ENCODE measurements at places on chromosomes 3 and 15.
A peak's percentile ranks its signal among the peaks of the same experiment; 100 is the strongest.

- no peak for DNase-seq
Measured at GRCh38 chr15:64813075-64813474, 12.4 kb downstream of the PIF1 start.

DNA sequence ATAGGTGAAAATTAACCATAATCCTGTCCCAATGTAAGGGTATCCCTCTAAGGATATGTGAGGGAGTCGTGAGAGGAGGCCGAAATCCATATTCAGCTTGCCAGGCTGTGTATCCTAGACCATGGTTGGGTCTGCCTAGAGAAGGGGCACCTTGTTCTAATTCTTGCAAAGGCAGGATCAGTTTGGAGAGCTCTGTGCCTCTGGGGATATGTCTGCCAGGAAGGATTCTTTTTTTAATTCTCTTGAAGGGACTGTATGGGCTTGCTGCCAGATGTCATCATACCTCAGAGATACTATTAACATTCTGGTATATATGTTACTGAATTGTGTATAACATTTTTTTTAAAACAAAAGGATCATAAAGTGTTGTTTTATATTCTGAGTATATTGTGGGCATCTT, 2.4 kb downstream of the ATP1B3 start:
- DNase-seq, result peak; percentile 58

DNA sequence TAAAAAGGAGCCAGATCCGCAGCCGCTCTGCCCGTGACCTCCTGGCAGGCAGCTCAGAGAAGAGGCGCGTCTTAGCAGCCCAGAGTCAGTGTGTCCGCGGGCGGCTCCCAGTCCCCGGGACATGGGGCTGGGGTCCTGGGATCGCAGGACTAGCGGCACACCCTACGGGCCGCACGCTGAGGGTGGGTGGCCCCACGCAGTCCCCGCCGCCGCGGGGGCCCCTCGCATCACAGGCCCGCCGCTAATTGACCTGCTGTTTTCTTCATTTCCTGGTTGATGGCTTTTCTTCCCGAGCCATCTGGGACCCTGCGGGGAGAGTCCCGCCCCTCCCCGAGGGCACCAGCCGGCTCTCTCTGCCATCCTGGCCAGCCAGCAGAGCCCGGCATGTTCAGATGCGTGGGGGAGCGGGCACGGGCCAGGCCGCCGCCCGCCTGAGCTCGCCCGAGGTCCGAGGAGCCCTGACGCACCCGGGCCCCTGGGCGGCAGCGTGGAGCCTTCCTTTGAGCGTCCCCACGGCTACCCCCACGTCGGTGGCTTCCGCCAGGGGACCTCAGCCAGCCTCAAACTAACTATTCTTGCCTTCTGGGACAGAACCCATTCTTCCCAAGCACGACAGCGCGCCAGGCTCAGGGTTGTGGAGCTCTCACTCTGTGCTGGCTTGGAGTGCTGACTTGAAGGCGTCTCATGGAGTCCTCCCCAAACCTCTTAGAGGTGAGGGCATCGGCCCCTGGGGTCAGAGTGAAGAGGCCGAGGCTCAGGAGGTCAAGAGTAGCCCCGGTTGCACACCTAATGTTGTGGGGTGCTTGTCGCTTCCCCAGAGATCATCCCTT, 34.6 kb upstream of the CACNA2D3 start:
- peak; percentile 64 for DNase-seq

DNA sequence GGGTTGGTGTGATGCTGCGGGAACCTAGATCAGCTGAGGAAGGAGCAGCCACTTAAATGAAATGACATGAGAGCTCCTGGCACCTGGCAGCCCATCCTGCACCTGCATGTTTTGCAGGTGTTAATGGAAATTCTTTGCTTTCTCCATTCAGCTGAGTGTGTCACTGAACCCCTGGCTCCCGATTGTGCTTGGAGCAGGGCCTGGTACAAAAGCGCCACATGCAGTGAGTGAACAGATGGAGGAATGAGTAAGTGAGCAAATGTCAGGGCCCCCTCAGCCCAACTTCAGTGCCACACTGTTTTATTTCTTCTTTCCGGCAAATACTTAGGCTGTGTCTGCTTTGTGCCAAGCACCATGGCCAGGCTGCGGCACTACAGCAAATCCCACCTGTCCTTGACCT, 132.2 kb downstream of the ASB7 start:
- no peak for DNase-seq

DNA sequence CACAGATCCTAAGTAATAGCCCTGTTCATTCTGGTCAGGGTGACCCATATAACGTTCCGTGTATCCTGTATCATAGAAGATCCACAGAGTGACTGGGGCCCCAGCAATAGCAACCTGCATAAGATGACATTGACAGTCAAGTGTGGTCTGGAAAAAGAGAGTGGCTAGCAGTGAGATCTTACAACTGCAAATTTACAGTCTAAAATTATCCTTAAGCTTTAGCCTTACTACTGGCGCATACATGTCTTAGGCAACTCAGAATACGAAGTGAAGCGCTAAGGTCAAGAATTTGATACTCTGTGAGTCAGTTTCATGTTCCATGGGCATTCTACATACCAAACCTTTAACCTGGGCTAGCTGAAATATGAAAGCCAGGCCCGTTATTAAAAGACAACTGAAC, 29.2 kb upstream of the IGDCC4 start:
- no peak for DNase-seq

DNA sequence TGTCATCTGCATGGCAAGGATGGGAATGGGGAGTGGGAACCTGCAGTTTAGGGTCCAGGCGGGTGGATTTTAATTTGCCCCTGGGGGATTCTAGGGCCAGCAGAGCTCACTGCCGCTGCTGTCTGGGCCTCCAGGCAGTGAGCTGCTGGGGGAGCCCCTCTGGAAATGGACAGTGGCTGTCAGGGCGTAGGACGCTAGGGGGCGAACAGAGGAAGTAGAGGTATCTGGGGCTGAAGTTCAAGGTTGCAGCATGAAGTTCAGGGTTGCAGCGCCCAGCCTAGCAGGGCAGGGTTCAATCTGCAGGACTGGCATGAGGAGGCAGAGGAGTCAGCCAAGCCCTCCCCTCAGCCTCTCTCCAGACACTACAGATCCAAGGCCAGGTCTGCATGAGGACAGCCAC, 49.5 kb downstream of the APBA2 start:
- DNase-seq, result no peak

- DNase-seq, result no peak
Measured at GRCh38 chr3:99544786-99545281, 93.6 kb upstream of the COL8A1 start.

- DNase-seq, result no peak
Measured at GRCh38 chr3:120410541-120410940, 40.3 kb downstream of the FSTL1 start.

DNA sequence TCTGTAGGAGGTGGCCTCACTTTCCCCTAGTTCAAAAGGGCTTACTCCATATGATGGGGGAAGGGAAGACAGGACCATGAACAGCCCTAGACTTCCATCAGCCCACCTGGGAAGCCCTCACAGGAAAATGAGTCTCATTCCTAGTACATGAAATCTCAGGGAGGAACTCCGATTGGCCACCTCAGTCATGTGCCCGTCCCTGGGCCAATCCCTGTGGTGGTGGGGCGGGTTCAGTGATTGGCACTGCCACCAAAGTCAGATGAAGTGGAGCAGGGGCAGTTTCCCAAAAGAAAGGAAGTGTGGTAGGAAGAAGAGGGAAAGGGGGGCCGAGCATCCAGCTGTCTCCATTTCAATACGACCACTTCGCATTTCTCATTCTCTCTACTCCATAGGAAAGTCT, 25.9 kb upstream of the GP9 start:
- DNase-seq, result no peak

DNA sequence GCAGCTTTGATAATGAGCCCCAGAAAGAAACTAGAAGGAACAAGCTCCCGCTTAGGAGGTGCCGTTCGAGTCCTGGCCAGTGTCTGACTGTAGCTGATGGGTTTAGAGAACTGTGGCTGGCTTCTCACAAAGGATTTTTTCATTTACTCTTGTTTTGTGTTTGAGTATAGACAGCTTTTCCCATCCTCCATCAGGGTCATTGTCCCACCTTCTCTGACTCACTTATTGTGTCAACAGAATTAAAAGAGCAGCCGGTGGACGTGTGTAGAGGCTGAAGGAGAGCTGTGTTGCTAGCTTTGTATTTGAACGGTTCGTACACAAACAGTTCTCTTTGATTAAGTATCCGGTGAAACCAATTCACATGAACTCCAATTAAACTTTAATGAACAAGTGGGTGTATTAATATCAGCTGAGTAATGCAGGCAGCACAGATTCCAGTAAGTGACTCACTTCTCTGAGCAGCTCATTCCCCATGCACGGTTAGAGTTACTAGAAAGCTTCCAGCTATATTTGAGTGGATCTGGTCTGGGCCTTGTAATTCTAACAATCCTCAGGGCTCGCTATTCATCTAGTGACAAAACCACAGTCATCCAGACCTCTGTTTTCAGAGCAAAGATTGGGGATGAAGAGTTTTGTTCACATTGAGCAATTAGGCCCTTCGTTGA, 141.0 kb downstream of the LPP start:
- DNase-seq, result no peak

GRCh38 chr3:29312960-29313452, 32.1 kb downstream of the RBMS3 start:
- DNase-seq, result no peak

- DNase-seq, result no peak
Measured at GRCh38 chr3:191696348-191696747, 235.4 kb downstream of the PYDC2 start.

DNA sequence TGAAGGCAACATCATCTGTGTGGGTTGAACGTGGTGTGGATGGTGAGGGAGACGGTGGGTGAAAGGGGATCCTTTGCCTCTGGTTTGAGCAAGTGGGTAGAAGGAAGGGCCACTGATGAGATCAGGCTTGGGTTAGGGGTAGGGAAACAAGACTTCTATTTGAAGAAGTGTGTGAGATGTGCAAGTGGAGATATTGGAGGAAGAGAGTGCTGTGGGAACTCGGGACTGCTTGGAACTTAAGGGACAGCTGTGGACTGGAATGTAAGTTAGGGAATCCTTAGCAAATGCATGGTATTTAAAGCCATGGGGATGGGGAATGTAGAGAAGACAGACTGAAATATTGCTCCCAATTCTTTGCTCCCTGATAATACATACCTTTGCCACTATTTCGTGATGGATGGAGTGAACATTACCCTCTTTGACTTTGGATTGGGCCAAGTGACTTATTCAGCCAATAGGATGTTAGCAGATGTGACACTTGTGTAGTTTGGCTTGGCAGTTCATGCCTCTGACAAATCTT, 30.2 kb upstream of the AMOTL2 start:
- no peak for DNase-seq

DNA sequence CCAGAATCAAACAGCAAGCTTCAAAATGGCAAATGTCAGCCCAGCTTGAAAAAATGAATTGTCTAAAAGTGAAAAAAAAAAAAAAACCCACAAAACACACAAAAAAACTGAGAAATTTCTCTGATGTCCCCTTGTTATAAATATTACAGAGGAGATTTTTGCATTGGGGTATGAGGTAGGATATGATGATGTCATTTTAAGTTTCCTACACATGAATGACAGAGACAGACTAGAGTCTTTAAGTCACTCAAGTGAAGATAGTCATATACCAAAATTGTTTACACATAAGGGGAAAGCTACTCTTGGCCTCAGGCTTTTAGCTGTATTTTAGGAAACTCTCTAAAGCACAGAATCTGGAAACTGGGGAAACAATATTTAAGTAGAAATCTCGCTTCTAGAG, 32.9 kb downstream of the TIMP4 start:
- no peak for DNase-seq

DNA sequence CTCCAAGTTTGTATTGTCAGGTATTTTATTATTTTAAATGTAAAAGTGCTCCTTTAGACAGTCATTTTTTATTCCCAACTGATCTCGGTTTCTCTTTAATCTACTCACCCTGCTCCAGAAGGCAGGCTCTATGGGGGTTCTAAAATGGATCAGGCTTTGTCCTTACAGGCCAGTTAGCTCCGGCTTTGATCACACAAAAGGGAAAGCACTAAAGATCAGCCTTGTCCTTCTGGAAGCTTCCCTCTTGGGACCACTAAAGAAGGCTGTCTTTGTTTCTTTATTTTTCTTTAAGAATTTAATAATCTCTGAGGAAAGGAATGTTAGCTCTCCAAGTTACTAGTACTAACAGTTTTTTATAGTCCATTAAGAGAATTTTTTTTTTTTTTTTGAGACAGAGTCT, 560.5 kb upstream of the ZNF717 start:
- no peak for DNase-seq

- DNase-seq, result no peak
Measured at GRCh38 chr3:111197485-111197884, 125.9 kb downstream of the NECTIN3 start.

DNA sequence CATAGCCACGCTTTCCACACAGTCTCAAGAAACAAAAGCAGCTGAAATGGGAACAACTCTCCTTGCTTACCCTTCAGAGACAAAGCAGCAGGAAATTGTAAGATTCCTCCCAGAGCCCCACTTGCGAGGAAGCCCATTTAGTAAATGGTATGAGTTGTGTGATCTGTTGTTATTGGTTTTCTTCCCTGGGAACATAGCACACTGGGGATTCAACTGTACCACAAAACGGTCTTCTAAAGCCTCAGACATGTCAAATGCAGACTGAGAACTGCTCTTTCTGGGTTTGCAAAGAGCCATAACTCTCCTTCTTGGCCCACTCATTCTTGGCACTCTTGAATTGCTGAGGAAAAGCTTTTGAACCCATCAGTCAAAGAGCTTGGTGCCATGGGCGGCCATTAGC, 101.0 kb upstream of the COL8A1 start:
- DNase-seq, result no peak

GRCh38 chr15:74027688-74028087, 33.2 kb downstream of the PML start:
- DNase-seq, result no peak

GRCh38 chr3:157318639-157319288, 117.9 kb upstream of the PTX3 start:
- DNase-seq, result no peak

GRCh38 chr15:62352817-62353216, 187.7 kb upstream of the C2CD4B start:
- DNase-seq, result no peak

GRCh38 chr3:131174752-131175151, 148.1 kb downstream of the NEK11 start:
- DNase-seq, result peak; percentile 49

DNA sequence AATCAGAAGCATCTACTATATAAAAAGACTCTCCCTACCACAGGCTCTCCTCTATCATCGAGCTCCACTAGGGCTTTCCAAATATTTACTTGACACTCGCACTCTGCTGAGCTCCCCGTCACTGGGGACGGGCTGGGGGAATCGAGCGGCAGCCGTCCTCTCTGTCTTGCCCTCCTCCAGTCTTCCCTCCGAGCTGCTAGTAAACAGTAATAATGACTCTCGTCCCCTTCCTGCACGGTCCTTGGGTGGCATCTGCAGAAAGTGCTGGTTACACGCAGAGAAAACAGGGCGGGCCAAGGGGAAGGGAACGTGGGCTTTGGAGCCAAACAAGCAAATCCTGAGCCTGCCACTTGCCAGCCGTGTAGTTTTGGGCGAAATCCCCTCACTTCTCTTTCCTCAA, 96.6 kb downstream of the LRIG1 start:
- DNase-seq, result no peak

GRCh38 chr3:100902572-100902971, 90.6 kb downstream of the ABI3BP start:
- DNase-seq, result no peak

GRCh38 chr3:191336833-191337232, 6.5 kb upstream of the UTS2B start:
- no peak for DNase-seq

GRCh38 chr3:117443014-117443413, 733.4 kb downstream of the TUSC7 start:
- no peak for DNase-seq

Data from NCI-H524 (cell line).